ENCODE measurements at places on chromosomes 7 and 10.
A peak's percentile ranks its signal among the peaks of the same experiment; 100 is the strongest.

GRCh38 chr7:14739168-14739840 is 163.2 kb downstream of the DGKB start:
- no peaks in the 10 kb centered on the region for H3K4me1 ChIP-seq
- no peak for DNase-seq
- H3K27me3 ChIP-seq: no peaks in the 10 kb centered on the region
- H3K27ac ChIP-seq: no peak overlapping the region
- no peak overlapping the region for H3K4me3 ChIP-seq

DNA sequence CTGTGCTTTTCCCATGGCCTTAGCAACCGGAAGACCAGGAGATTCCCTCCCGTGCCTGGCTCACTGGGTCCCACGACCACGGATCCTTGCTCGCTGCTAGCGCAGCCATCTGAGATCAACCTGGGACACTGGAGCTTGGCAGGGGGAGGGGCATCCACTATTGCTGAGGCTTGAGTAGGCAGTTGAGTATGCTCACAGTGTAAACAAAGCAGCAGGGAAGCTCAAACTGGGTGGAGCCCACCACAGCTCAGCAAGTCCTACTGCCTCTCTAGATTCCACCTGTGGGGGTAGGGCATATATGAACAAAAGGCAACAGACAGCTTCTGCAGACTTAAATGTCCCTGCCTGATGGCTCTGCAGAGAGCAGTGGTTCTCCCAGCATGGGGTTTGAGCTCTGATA is 697.0 kb downstream of the SORCS1 start:
- DNase-seq: no peak
- no peaks in the 10 kb centered on the region for H3K27me3 ChIP-seq
- no peaks in the 10 kb centered on the region for H3K4me1 ChIP-seq
- no peak overlapping the region for H3K4me3 ChIP-seq

DNA sequence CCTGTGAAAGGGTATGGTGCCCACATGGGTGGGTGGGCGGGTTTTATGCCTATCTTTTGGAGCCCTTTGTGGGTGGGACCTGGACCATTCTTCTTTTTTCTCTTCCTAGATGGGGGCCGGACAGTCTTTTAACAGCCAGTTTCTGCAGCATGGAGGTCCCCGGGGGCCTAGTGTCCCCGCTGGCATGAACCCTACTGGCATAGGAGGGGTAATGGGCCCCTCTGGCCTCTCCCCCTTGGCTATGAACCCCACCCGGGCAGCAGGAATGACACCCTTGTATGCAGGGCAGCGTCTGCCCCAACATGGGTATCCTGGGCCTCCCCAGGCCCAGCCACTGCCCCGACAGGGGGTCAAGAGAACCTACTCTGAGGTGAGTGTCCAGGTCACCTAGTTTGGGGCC is 9.1 kb downstream of the ZMIZ2 start:
- H3K27ac ChIP-seq: no peak overlapping the region
- peaks cover 68% of the 10 kb centered on the region for H3K36me3 ChIP-seq
- no peaks in the 10 kb centered on the region for H3K27me3 ChIP-seq
- H3K4me1 ChIP-seq: peaks cover 33% of the 10 kb centered on the region

- H3K27ac ChIP-seq: no peak overlapping the region
- no peaks in the 10 kb centered on the region for H3K4me1 ChIP-seq
- no peaks in the 10 kb centered on the region for H3K36me3 ChIP-seq
- H3K4me3 ChIP-seq: no peak overlapping the region
- no peaks in the 10 kb centered on the region for H3K27me3 ChIP-seq
Observed at GRCh38 chr7:83876593-83876992, 227.7 kb upstream of the SEMA3E start.

DNA sequence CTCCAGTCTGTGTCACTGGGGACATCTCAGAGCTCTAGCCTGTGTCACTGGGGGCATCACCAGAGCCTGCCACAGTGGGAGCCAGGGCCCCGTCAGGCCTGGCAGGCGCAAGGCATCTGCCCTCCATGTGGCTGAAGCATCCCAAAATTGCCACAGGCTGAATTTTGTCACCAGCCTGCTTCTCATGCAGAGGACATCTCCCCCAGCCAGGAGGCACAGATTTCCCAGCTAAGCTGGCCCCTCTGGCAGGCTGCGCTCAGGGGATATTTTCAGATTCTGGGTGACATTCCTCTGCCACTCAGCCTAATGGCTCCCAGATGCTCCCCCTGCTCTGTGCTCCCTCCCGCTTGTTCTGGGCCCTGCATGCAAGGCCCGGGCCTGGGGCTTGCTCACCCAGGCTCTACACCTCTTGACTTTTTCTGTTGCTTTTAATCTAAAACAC is 64.6 kb downstream of the COL13A1 start:
- peaks cover 39% of the 10 kb centered on the region for H3K4me1 ChIP-seq
- DNase-seq: no peak
- no peak overlapping the region for H3K4me3 ChIP-seq
- H3K36me3 ChIP-seq: no peaks in the 10 kb centered on the region
- peaks cover 2% of the 10 kb centered on the region for H3K27me3 ChIP-seq

DNA sequence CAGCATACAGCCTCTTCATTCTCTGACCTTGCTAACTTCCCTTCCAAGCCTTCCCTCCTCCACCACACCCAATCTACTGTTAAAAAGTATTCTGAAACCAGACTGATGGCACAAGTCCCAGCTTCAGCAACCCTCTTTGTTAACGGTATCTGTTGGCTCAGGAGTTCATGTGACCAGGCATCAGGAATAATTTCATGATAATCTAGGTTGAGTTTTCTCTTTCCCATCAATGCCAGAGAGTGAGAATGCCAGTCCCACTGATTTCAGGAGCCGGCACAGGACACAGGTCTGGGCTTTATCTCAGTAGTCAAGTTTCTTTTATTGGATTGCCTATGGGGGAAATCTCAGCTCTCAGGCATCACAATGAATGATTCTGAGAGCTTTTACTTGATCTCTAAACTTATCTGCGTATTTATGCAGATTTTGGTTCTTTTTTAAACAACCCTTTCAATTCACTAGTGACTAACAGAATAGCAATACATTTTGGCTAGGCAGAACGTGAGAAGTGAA is 231.0 kb upstream of the LYZL1 start:
- no peak overlapping the region for H3K4me3 ChIP-seq
- no peaks in the 10 kb centered on the region for H3K27me3 ChIP-seq

DNA sequence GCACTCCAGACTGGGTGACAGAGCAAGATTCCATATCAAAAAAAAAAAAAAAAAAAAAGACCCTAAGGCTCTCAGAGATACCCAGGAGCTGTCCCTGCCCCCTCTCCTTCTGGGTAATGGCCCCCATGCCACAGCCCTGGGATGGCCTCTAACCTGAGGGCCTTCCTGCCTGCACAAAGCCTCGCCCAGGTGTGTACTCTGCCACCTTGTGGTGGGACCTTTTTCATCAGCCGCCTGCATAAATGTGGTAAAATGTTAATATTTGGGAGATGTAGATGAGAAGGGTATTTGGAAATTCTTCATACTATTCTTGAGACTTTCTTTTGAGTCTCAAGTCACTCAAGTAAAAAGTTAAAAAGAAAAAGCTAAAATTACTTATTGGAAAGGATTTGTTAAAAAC is 46.3 kb upstream of the RNF216 start:
- H3K4me1 ChIP-seq: peaks cover 28% of the 10 kb centered on the region
- H3K27ac ChIP-seq: no peak overlapping the region
- H3K36me3 ChIP-seq: no peaks in the 10 kb centered on the region
- no peak overlapping the region for H3K4me3 ChIP-seq
- no peak for DNase-seq

DNA sequence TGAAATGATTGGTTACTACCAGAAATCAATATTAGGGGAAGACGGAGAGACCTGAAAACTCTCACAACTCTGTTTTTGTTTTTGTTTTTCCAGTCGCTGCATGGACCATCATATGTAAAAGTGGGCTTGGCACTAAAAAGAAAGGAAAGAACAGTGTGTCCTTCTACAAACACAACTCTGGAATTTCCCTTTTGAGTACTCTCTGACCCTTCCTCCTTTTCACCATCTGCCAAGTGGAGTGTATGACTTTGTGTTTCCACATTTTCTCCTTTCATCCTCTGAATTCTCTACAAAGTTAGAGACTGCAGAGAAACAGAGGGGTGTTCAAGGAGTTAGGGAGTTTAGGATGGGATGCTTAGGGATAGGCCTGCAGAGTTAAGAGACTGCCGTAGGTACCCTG is 92.0 kb downstream of the MDFIC start:
- no peak overlapping the region for H3K4me3 ChIP-seq
- no peaks in the 10 kb centered on the region for H3K36me3 ChIP-seq
- no peak overlapping the region for H3K27ac ChIP-seq
- no peak for DNase-seq
- no peaks in the 10 kb centered on the region for H3K27me3 ChIP-seq

DNA sequence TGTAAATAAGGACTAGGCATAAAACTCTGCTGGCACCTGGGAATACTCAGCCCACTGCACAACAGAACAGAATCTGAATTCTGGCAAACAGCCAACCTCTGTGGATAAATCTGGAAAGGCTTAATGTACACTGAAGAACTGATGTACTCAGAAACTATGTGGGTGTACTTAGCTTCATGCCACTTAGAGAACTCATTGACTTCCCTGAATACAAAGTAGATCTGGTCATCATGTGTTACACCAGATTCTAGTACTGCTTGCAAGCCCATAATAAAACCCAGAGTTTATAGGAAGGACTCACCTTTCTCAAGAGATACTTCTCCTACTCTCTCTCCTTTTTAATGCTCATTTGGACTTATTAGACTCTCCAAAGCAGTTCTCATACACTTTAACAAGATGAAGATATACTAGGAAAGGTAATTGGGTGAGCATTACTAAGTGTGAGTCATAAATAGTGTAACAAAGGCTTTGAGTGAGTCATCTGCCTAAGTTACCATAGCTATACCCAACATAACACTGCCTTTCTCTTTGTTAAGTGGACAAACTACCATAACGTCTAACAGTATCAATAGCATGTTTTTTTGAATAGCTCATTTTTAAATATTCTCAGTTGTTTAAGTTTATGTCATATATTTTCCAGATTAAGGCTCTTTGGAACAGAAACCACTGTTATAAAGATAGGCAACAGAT is 309.1 kb downstream of the MDFIC start:
- H3K27ac ChIP-seq: no peak overlapping the region
- no peaks in the 10 kb centered on the region for H3K4me1 ChIP-seq
- no peaks in the 10 kb centered on the region for H3K27me3 ChIP-seq
- no peak overlapping the region for H3K4me3 ChIP-seq
- peak; percentile 20 for DNase-seq

DNA sequence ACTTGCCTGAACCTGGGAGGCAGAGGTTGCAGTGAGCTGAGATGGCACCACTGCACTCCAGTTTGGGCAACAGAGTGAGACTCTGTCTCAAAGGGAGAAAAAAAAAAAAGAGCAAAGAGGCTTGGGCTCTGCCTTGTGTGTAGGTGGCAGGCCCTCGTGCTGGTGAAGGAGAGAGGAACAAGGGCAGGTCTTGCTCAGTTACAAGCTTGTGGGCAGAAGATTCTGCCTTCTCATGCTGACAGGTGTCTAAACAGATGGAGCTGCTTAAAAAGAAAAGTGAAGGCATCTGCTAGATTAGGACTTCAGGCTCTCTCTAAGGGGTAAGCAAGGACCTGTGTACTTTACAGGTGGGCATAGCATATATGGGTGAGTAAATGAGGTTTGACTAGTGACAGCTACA is 65.5 kb upstream of the TRIM8 start:
- H3K4me1 ChIP-seq: peaks cover 46% of the 10 kb centered on the region
- no peak for DNase-seq
- H3K4me3 ChIP-seq: no peak overlapping the region
- peak overlapping the region; percentile 78 for H3K27ac ChIP-seq

DNA sequence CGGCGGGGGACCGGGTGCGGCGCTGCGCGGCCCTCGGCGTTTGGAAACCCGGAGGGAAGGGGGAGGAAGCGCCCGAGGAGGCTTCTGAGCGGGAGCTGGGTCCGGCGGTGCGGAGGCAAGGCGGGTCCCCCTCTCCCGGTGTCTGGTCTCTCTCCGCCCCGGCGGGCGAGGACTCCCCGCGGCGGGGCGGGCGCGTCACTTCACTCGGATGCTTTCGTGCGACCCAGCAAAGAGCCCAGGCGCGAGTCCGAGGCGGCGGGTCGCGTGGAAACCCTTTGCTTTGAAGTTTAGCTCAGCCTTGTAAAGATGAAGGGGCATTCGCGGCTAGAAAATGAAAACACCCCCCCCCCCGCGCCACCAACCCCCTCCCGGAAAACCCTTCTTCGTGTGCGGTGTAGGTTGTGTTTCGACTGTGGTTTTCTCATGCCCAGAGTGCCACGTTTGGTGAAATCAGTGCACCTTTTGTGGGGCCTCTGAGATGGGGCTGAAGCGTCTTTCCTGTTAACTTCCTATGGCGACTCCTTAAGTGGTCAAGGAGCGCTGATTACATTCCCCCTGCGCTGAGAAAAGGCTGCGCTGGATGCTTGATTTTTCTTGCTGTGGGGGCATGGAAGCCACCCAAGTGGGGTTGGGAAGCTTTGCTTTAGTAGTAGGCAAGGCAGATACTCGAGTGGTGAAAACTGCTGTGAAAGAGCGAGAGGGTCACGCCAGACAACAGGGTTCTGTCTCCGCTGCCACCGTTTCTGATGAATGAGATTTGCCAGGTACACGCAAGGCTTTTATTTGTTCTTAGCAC is 876 bp downstream of the GNAI1 start:
- DNase-seq: no peak
- H3K4me1 ChIP-seq: peaks cover 10% of the 10 kb centered on the region
- peak overlapping the region; percentile 82 for H3K27ac ChIP-seq
- H3K36me3 ChIP-seq: no peaks in the 10 kb centered on the region

DNA sequence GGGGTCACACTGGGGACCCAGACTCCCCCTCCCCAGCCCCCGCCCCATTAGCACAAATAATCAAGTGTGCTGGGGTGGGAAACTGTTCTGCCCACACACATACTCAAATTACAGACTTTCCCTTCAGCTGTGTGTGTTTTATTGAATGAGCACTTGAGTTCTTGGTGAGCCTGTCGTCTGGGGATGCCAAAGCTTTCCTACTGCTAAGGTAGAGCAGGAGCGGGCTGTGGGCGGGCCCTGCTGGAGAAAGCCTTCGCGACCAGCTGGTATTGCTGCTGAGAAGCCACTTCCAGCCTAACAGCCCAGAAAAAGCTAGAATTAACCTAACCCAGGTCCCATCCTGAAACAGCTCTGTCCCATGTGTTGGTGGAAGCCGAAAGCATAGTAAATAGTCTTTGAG is 87.0 kb upstream of the KMT2E start:
- H3K4me1 ChIP-seq: peaks cover 7% of the 10 kb centered on the region
- no peaks in the 10 kb centered on the region for H3K27me3 ChIP-seq
- no peaks in the 10 kb centered on the region for H3K36me3 ChIP-seq
- H3K4me3 ChIP-seq: no peak overlapping the region
- no peak overlapping the region for H3K27ac ChIP-seq

GRCh38 chr10:83425306-83425705 is 714.0 kb upstream of the GHITM start:
- H3K36me3 ChIP-seq: no peaks in the 10 kb centered on the region
- H3K4me1 ChIP-seq: no peaks in the 10 kb centered on the region
- DNase-seq: no peak
- no peaks in the 10 kb centered on the region for H3K27me3 ChIP-seq
- H3K27ac ChIP-seq: no peak overlapping the region

GRCh38 chr7:101725921-101726320 is 91.5 kb upstream of the CUX1 start:
- no peak overlapping the region for H3K27ac ChIP-seq
- no peak overlapping the region for H3K4me3 ChIP-seq
- no peaks in the 10 kb centered on the region for H3K36me3 ChIP-seq
- H3K27me3 ChIP-seq: no peaks in the 10 kb centered on the region
- no peak for DNase-seq

Measured in spinal cord (tissue), 10 donors.